ENCODE measurements at places on chromosomes 5 and 9.

DNA sequence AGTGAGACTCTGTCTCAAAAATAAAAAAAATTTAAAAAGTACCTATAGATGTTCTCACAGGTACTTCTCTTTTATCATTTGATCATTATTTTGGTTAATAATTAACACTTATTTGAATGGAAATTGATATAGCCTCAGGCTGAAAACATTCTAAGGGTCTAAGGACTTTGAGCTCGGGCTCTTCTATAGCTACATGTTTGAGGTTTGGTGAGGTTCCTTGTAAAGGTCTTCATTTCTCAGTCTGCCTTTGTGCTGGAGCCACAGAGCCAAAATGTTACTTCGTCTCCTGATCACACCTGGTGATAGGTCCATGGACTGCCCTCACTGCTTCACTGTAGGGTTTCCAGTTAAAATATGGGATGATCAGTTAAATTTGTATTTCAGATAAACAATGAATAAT, 22.6 kb downstream of the ARHGEF37 start:
- DNase-seq = no peak

DNA sequence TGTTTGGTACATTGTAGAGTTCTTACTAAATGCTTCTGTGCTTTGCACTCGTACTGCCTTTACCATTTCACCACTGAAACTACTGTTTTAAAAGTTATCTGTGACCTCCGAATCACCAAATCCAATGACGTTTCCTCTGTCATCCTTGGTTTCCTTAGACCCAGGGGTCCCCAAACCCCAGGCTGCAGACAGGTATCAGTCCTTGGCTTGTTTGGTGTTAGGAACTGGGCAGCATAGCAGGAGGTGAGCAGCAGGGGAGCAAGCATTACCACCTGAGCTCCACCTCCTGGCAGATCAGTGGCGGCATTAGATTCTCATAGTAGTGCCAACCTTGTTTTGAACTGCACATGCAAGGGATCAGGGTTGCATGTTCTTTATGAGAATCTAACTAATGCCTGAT, 26.8 kb upstream of the APC start:
- DNase-seq = no peak

GRCh38 chr5:150295172-150295634, 5.6 kb upstream of the CAMK2A start:
- DNase-seq = no peak

DNA sequence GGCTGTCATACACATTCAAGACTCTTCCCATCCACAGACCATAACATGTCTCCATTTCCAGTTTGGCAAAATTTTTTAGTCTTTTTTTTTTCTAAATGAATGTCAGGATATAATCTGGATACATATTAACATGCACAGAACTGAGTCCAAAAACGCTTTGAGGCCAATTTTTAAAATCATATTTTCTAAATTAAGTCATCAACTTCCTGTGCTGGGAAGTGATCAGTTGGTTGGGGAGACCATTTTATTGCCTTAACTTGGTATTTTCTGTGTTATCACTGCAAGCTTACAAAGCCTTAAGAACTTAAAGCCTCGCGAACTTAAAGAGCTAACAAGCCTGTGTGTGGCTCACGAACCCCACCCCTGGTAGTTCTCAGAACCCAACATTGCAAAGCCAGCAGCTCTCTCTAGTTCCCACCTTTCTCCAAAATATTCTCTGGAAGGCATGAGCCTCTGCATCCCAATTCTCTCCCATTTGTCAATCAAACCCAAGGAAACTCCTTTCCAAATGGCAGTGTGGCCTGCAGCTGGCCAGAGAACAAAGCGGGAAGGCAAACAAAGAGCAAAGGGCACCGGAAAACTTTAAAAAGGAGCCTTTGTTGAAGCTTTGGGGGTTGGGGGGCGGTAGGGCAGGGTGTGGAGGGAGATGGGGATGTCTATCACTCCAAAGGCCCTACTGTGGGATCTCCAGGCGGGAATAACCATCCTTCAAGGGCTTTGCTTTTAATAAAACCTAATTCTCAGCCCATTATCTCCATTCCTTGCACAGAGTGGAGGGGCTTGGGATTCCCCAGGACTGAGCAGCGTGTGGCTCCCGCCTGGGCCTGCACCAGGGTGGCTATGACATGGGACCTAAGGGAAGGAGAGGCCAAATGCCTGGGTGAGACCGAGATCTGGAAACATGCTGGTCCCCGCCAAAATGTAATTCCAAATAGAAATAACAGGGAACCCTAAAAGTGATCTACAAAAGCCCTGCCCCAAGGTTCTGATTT, 65.0 kb downstream of the ROR2 start:
- no peak for DNase-seq

DNA sequence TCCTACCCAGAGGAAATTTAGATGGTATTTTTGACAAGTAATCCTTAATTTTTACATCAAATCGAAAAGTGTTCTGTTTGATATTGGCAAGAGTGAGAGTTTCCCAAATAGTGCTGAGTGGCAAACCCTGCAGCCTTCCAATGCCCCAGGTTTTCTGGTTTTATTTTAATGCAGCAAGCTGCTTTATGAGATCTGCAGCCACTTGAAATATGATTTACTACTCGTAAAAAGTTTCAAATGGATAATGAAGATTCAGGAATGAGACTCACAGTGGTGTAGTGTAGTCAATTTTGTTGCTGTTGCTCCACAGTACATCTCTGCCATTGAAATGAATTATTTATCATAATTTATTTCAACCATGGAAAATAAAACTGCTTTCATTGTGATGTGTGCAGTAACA, 23.6 kb upstream of the TLX3 start:
- DNase-seq = no peak

DNA sequence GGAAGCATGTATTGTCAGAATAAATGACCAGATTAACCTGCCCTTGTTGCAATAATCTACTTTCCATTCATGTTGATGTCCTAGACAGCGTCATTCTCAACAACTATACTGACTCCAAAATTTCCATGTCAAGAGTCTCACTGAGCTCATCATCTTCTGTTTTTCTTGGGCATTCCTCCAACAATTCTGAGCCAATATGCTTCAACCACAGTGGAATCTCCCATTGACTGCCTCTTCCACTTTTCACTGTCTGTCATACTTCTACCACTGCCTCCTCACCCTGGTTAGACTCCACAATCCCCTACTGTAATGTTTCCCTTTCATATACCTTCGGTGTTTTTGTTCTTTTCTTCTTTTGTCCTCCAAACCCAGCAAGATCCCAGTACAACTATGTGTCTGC, 162.8 kb downstream of the TLE1 start:
- no peak for DNase-seq

Data from NCI-H1048 (cell line).